ENCODE measurements at places on chromosomes 6 and 20.

GRCh38 chr20:35831971-35832370 lies 60.2 kb downstream of the PHF20 start:
- DNase-seq = no peak

GRCh38 chr6:3644739-3645012 lies 106.8 kb downstream of the PXDC1 start:
- no peak for DNase-seq

- DNase-seq = no peak
Observed at GRCh38 chr20:35661908-35662307, 2.8 kb downstream of the CPNE1 start.

DNA sequence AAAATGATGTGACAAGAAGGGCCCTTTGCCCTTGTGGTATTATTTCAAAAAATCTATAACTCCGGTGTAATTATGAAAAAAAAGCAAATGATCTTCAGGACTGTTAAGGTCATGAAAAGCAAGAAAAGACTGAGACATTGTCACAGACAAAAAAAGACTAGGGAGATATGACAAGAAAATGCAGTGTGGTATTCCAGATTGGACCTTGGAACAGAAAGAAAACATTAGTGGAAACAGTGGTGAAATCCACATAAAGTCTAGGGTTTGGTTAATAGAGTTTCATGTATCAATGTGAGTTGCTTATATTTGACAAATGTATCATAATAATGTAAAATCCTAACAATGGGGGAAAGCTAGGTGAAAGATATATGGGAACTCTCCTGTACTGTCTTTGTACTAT lies 26.8 kb upstream of the SLC17A3 start:
- DNase-seq = no peak

- no peak for DNase-seq
Observed at GRCh38 chr20:6595704-6596103, 171.8 kb upstream of the BMP2 start.

DNA sequence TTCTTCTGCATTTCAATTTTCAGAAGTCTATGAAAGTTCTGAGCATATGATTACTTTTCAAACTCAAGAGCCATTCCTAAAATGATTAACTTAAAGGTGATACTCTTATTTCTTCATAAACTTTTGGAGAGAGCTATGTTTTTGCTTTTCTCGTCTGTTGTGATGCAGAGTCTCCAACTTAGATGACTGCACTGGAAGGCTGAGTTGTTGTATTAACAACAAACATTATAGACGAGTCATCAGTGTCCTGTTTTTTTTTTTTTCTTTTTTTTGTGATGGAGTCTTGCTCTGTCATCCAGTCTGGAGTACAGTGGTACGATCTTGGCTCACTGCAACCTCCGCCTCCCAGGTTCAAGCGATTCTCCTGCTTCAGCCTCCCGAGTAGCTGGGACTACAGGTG lies 101.9 kb downstream of the CD109 start:
- DNase-seq = no peak

GRCh38 chr20:605237-605636 lies 4.9 kb downstream of the TCF15 start:
- DNase-seq = no peak

- DNase-seq = no peak
Observed at GRCh38 chr6:83083476-83083875, 16.0 kb downstream of the DOP1A start.

DNA sequence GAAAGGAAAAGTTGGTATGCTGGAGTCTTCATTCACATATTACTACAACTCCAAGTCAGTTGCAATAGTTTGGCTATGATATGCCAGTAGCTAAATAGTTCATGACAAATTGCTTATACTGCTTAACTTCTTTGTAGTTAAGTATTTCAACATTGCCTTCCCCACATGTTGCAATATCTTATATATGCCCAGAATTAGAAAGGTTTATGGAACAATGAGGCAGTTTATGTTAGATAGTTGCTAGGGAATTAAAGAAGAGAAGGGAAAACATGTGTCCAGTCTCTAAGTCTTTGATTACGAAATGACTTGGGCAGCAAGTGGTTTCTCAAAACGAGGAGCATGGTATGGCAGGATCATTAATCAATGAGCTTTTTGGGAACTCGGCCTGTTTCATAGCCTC lies 145.8 kb downstream of the PLCB4 start:
- DNase-seq = no peak

- DNase-seq = no peak
Observed at GRCh38 chr6:154578004-154578559, 67.6 kb upstream of the CNKSR3 start.

DNA sequence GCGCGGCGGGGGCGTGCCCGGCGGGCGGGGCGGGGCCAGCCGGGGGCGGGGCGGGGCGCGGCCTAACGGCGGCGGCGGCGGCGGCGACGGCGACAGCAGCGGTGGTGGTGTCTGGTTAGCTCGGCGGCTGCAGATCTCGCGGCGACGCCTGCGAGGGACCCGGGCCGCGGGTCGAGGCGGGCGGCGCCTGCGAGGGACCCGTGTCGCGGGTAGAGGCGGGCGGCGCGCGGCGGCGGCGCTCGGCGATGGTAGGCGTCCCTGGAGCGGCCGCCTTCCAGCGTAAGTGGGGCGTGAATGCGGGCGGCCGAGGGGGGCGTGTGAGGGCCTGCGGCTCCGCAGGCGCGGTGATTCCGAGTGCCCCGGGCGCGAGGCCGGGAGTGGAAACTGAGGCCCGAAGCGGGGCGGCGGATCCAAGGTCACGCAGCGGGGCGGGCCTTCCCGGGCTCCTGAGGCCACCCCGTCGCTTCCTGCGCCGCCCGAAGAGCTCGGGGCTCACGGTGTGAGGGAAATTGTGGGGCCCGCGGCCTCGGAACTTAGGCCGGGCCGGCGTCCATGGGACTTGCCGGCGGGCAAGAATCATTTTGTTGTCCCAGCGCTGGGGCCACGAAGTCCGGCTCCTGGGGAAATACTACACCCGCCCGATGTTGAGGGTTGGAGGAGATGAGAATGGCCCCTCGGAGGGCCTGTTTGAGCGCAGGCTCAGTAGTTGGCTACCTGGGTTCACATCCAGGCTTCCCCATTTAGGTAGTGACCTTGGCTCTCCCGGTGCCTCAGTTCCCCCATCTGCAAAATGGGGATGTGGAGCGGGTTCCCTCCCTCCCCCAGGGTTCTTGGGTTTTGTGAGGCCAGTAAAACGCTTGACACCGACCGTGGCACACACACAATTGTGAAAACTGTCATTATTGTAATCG lies at the start of gene CBFA2T2:
Gene CBFA2T2, plus strand, starts transcription at position 74 of the 911 bp plus-strand sequence. Its CDS starts 172 bp downstream, at position 246.
- peak; percentile 17 for DNase-seq

DNA sequence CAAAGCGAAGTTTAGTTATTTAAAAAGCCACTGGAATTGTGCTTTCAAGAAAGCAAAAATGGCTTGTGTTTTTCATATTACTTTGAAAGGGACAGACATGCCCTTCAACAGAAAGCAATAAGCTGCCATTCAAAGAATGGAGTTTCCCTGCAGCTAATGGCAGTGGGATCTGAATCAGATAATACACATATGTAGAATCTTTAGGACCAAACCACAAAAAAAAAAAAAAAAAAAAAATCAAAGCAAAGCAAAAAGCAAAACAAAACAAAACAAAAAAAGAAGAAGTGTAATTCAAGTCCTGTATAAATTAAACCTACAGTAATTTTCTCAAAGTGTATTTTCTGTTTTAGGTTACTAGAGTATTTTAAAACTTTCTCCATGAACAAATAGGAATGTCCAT lies 63.6 kb upstream of the ZNF217 start:
- DNase-seq = no peak

GRCh38 chr20:16491294-16491905 lies 81.8 kb downstream of the KIF16B start:
- DNase-seq = no peak

Data from activated CD4-positive, alpha-beta T cell treated with anti-CD3 and anti-CD28 coated beads, Interleukin-2, amount 50 U/mL, for 24 hours (primary cell).